ENCODE measurements at places on chromosomes 7 and 10. TPM values are rescaled to one million over a fixed set of nuclear protein-coding genes. Genes with fewer than 3 reads are reported as not detected.

MEOX2 gene
- not detected for total RNA-seq

DNA sequence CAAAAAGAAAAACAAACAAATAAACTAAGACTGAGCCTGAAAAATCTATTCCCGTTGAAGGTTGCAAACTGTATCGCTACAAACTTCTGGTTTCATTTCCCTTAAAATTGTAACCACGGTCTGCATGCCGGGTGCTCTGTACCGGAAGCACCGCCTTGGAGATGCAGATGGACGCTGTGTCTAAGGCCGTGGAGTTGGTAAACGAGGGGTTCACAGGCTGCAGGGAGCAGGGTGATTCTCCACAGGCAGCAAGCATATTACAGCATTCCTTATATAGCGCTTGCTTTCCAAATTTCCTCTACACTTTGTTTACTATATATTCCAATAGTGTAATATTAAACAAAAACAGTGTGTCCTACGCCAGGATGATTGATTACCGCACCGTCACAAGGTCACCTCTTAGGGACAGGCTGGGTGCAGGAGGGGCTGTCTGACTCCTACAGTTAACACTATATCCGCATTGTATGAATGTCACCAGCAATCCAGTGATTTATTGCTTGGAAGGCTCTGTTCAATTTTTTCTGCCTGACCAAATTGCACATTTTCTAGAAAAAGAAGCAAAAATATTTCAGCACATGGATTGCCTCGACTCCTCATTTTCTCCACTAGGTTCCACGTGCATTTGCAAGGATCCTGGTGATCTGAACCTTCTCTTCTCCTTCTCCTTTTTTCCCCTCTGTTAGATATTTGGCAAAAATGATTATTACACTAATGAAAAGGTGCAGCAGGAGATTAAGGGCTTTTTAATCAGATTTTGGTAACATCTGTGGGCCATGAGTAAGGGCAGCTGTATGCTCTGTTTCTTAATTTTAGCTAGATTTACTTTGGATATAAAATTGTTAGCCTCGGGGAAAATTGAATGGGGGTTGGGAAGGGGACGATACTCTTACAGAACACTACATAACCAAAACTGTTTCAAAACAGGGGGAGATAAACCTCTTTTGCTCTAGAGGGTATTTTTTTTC is 325.8 kb upstream of the MGMT start:
- no peak for DNase-seq

DNA sequence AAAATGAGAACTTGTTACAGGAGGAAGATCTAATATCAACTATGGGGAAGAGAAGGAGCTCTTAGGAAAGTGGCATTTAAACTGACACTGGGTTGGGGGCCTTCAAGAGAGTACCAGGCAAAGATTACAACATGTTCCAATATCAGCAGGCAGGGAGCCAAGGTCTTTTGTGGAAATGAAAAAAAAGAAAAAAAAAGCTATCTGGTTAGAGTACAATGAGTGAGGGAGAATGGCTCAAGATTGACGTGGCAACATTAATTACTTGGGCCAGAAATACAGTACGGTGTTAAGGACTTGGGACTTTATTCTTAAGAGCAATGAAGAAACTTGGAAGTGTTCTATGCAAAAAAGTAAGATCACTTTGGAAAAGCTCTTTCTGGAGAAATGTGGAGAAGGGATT is 132.3 kb upstream of the CDK1 start:
- no peak for DNase-seq

- no peak for DNase-seq
Measured at GRCh38 chr10:53441843-53442242, 669.3 kb upstream of the MBL2 start.

- peak; percentile 75 for DNase-seq
Measured at GRCh38 chr10:102452672-102453340, 1.5 kb upstream of the C10orf95 start.

All from bronchial epithelial cell (primary cell).